Activated CD4-positive, alpha-beta memory T cell treated with anti-CD3 and anti-CD28 coated beads, Interleukin-2, amount 10 ng/mL, durations not matched to agents 7 days and 5 days (primary cell): ENCODE measurements at places on chromosomes 5 and 9. TPM values are rescaled to one million over a fixed set of nuclear protein-coding genes. Genes with fewer than 3 reads are reported as not detected.

- peaks cover 21% of the 10 kb centered on the region for H3K27me3 ChIP-seq
- no peak overlapping the region for H3K27ac ChIP-seq
- no peak overlapping the region for H3K4me3 ChIP-seq
- peaks cover 1% of the 10 kb centered on the region for H3K4me1 ChIP-seq
- H3K36me3 ChIP-seq: no peaks in the 10 kb centered on the region
These were observed 65.4 kb downstream of the PRRC1 start for GRCh38 chr5:127582773-127583370.

DNA sequence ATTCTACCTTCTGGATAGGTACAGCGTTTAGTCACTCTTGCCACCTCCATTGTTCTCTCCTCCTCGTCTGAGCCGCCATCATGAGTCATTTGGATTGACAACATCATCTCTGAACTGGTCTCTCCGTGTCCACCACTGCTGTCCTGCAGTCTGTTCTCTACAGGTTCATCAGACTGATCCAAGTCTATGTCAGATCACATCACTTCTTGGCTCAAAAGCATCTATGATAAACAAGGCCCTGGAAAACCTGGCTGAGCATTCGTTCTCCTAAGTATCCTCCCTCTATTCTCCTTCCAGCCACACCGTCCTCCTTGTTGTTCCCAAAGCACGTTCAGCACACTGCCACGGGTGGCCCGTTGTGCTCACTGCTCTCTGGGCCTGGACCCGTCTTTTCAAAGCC is 50.5 kb downstream of the CTNND2 start:
- no peak overlapping the region for H3K4me3 ChIP-seq
- no peak overlapping the region for H3K27ac ChIP-seq
- no peaks in the 10 kb centered on the region for H3K4me1 ChIP-seq
- H3K36me3 ChIP-seq: no peaks in the 10 kb centered on the region
- DNase-seq: no peak

PCDHGA12 gene
- total RNA-seq: not detected

GRCh38 chr5:112316006-112316405 is 103.1 kb downstream of the EPB41L4A start:
- no peaks in the 10 kb centered on the region for H3K4me1 ChIP-seq
- H3K4me3 ChIP-seq: no peak overlapping the region
- no peaks in the 10 kb centered on the region for H3K36me3 ChIP-seq
- no peak for DNase-seq

SYK gene
- total RNA-seq: not detected

MYOZ3 gene
- not detected for total RNA-seq

FLT4 gene
- 0.38 TPM for total RNA-seq

DNA sequence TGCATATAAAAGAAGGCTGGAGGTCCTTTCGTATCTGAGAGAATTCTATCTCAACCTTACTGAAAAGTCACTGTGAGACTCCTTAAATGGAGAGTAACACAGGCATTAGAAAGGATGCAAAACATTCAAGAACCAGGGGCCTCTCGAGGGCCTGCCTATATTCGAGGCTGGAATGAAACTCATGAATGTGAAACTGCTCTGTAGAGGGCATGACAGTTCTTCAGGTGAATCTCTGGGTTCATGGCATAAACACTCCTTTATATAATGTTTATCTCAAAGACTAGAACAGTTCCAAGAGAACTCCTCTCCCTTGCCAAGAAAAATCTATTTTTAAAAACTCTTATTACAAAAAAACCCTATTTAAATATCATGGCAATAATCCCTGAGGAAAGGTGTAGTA is 113.9 kb downstream of the SEC61B start:
- H3K36me3 ChIP-seq: no peaks in the 10 kb centered on the region
- no peak for DNase-seq
- H3K27ac ChIP-seq: no peak overlapping the region

GARIN3 gene
- not detected for total RNA-seq

DNA sequence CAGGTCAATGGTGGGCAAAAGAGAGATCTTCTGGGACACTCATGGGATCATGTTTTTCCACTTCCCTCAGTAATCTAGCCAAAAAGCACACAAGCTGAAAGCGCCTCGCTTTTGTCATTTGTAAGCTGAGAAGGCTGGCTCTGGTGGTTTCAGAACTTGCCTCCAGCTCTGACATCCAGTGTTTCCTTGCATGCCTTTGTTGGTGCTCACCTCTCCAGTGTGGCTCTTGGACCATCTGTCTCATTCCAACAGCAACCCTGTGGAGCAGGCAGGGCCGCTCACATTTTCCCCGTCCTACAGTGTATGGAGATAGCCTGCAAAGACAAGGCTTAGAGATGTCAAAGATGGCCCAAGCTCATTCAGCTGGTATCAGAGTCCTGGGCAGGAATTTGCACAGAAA is 160.8 kb upstream of the KLF4 start:
- no peaks in the 10 kb centered on the region for H3K36me3 ChIP-seq
- H3K4me3 ChIP-seq: no peak overlapping the region
- H3K27ac ChIP-seq: no peak overlapping the region
